SJCRH30 (cell line): ENCODE measurements at places on chromosomes 3 and 15.

GRCh38 chr15:98076021-98076816, 115.7 kb downstream of the ARRDC4 start:
- peak; percentile 17 for DNase-seq

- DNase-seq: peak; percentile 96
Measured at GRCh38 chr15:74790080-74790916, 8.4 kb downstream of the CSK start.

DNA sequence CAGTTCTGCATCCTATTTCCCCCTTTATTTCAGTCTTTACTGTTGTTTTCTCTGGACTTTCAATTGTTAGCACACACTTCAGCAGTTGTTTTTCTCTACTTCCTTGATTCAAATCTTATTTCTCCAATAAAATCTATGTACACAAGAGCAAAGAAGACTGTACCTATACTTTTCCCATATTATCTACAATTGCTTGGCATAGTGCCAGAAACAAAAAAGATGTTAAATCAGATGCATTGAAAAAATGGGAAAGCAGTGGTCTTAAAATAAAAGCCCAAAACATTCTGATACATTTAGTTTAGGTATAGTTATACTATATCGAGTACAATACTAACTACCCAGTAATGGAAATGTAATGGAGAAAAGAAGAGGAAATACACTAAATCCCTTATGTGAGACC, 265.1 kb downstream of the UBE2E2 start:
- no peak for DNase-seq

DNA sequence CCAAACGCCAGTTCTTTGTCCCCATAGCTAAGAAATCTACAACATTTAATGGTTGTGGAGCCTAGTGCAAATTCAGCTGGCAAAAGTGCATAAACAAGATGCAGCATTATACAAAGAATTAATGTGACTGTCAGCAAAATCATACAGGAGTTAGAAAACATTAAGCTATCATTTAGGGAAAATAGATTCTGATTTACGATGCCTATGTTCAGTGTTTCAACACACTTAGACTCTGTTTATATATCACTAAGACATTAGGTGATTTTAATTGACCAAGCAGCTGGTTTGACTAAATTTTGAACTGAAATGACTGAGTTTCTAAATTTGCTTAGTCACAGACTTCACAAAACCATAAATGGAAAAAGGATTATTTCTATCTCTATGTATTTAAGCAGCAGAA, 1076.8 kb downstream of the TBL1XR1 start:
- no peak for DNase-seq

DNA sequence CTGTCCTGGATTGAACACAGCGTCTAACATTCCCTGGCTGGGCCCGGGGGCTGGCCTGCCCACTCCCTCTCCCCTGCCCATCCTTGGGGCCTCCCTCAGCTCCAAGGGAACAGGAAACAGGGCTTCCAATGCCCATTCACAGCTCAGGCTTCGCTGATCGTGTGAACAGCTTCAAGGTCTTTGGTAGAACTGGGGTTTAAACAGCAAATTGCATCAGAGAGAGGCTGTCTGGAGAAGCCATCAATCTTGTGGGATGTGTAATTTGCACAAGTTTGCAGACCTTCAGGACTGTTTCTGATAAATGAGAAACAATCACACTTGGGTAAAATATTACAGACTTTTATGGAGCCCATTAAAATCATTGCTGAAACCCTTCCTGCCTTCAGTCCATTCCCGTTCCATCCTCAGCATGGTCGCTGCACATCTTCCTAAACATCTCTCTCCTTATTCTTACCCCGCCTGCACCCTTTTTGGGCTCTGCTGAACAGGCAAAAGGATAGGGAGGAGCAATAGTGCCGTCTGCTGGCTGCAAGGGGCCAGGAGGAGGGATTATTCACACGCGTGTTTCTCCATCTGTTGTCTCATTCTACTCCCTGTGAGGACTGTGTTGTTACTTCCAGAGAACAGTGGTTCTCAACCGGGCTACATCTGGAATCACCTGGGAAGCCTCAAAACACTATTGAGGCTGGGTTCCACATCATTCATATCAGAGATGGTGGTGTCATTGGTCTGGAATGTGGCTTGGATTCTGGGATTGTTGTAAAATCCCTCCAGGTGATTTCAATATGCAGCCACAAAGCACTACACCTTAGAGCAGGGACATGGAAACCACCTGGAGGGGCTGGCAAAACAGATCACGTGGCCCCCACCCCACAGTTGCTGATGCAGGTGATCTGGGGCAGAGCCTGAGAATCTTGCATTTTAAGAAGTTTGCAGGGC, 116.3 kb downstream of the CLSTN2 start:
- DNase-seq: peak; percentile 54

- DNase-seq: no peak
Measured at GRCh38 chr3:140376136-140376889, 301.6 kb upstream of the TRIM42 start.

DNA sequence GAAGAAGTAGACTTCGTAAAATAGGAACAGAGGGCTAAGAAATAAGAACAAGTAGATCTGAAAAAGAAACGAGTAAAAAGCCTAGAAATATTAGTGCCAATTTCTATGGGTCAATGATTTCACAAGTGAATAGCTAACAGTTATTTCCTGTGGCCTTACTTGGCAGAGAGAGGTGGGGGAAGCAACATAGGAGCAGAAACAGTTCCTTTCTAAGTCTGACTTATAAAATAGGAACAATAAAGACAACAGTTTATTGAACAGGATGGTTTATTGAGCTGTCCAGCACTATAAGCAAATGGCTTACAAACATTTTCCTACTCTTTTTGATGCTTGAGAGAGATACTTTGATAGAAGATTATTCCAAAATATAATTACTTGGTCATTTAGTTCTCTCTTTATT, 37.9 kb downstream of the AGTR1 start:
- no peak for DNase-seq

DNA sequence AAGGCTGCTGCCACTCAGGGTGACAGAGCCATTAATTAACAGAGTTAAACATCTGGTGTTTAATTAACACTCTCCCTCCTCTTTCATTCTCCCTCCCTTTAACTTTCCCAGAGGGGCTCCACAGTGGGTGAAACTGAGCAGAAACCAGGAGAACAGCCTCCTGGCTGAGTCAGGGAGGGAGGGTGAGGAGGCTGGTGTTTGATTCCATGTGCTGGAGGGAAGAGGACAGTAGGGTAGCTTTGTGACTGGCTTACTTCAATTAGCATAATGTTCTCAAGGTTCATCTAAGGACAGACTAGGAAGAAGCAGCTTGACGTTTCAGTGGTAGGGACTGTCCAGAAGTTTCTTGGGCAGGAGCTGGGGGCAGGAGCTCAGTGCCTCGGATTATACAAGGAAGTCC, 62.8 kb downstream of the SEMA5B start:
- DNase-seq: no peak

GRCh38 chr15:31023841-31024240, 32.4 kb upstream of the MTMR10 start:
- DNase-seq: no peak

GRCh38 chr3:30437171-30437601, 169.2 kb upstream of the TGFBR2 start:
- peak; percentile 49 for DNase-seq

DNA sequence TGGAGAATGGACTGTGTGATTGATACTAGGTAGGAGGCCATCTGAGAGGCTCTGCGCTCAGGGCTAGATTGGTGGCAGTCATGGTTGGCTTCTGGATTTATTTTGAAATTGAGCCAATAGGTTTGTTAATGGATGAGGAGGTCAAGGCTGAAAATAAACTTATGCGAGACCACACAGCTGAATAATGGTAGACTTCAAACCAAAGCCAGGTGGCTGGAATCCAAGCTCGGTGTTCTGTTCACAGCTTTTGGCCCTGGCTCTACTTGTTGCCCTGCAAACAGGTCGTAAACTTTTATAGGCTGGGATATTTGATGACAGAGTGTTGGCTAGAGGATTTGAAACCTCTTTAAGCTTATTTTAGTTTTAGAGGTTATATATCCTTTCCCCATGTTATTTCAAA, 160.4 kb downstream of the CHL1 start:
- no peak for DNase-seq

GRCh38 chr15:73948982-73949381, 22.7 kb downstream of the LOXL1 start:
- DNase-seq: no peak

GRCh38 chr3:62585861-62586260, 212.5 kb upstream of the FEZF2 start:
- DNase-seq: no peak

DNA sequence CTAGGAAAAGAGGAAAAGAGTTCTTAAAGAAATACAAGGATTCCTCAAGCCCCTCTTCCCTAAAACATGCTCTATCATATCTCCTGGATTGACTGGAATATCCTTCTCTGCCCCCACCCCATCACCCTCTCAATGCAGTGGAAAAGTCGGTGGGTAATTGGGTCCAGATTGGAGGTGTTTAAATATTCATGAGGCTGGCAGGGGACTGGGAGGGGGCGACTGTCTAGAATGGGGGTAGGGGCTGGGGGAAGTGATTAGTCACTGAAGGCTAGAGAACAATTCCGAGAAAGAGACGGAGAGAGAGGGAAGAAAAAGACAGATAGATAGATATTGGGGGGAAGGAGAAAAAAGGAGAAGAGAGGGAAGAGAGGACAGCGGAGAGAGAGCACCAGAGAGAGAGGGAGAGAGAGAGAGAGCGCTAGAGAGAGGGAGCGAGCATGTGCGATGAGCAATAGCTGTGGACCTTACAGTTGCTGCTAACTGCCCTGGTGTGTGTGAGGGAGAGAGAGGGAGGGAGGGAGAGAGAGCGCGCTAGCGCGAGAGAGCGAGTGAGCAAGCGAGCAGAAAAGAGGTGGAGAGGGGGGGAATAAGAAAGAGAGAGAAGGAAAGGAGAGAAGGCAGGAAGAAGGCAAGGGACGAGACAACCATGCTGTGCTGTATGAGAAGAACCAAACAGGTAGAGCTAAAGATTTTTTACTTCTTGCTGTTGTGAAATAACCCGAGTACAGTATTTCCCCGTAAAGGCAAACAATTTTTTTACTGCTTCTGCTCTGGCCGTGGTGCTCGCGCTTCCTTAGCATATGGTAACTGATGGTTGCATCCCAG, at the start of gene GAP43:
GAP43 (plus strand) TSS at position 467 of the 825 bp plus-strand sequence; CDS start at position 647, 180 bp downstream.
- DNase-seq: peak; percentile 3

- no peak for DNase-seq
Measured at GRCh38 chr15:93126599-93126998, 37.6 kb upstream of the RGMA start.

DNA sequence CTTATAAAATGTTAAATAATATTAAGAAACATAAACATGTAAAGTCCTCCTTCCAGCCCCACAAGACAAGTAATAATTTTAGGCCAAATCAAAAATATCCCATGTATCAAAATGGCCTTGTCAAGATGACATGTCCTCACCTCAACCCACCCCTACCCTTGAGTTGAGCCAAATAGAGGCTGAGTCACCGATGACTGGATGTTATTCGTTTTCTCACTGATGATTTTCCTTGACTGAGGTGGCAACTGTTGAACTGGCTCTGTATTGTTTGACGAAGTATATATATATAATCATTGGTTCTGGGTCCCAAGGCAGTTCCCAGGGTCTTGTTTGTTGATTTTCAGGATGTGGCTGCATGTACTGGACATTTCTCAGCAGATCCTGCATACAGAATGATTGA, 75.3 kb downstream of the TMEM108 start:
- DNase-seq: no peak

- no peak for DNase-seq
Measured at GRCh38 chr3:113219605-113220300, 8.4 kb downstream of the BOC start.

GRCh38 chr15:90259524-90259923, 5.9 kb upstream of the NGRN start:
- DNase-seq: no peak

DNA sequence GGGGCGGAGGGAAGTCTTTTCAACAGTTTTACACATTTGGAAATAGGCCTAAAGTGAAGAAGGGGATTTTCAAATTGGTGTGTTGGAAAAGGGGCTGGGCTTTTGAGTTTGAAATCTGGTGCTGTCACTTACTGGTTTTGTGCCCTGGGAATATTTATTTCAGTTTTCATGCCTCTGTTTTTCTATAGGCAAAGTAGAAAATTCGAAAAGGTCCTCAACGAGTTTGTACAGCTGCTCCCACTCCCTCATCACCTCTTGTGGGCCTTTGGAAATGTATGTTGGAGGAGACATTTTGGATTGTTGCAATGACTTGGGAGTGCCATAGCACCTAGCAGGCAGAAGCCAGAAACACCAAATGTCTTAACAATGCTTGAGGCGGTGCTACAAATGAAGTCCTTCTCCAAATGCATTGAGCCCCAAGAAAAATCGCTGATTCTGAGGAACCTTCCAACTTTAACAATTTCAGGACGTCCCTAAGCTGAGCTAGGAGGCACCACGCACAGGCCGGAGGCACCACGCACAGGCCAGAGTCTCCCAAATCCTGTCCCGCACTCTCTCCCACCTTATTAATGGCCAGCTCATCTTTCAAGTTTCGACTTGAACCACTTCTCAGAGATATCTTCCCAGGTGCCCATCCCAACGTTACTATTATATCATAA, 639 bp upstream of the POLR2M start:
- peak; percentile 81 for DNase-seq

DNA sequence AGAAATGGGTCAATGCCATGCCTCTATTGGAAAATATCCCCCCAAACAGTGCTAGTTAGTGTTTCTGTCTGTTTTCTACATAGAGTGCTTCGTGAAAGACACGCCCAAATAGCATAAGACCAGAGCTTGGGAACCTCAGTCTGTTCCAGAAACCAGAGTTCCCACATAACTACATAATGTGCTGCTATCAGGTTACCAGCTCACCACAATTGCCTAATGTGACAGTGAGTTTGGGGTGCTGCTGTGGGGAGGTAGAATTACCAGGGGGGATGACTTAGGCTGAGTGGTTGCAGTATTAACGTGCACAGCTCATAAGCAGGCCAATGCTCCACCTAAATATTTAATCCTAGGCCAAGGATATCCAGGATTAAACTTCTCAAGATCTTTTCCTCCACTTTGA, 39.2 kb downstream of the DUT start:
- peak; percentile 76 for DNase-seq

- no peak for DNase-seq
Measured at GRCh38 chr15:71111181-71111565, 4.1 kb upstream of the THSD4 start.

GRCh38 chr3:111819927-111820326, 39.1 kb upstream of the PHLDB2 start:
- DNase-seq: no peak

DNA sequence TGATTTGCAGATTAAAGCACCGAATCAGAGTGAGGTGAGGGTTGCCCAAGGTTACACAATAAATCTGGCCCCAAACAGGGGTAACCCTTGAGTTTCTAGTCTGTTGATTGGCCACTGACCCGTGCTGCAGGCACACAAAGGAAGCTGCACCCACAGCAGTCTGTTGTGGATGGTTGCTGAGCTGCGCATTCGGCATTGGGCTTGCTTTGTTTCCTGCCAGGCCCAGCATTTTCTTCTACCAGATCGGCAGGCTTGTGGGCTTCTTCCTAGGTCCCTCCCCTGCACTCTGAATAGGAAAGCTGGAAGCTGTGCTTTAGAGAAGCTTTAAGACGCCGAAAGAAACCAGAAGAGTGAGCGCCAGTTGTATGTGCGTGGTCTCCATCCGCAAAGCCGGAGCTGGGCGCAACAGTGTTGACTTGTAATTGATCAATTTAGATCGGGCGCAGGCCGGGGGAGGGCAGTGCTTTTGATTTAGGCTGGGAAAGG, 12.1 kb downstream of the B3GNT5 start:
- DNase-seq: no peak
